Stimulated activated CD8-positive, alpha-beta memory T cell treated with anti-CD3 and anti-CD28 coated beads, Interleukin-12 subunit alpha, Interleukin-12 subunit beta, amount 100 ng/mL, for 1 hour (primary cell): ENCODE measurements at places on chromosomes 11 and 22.

DNA sequence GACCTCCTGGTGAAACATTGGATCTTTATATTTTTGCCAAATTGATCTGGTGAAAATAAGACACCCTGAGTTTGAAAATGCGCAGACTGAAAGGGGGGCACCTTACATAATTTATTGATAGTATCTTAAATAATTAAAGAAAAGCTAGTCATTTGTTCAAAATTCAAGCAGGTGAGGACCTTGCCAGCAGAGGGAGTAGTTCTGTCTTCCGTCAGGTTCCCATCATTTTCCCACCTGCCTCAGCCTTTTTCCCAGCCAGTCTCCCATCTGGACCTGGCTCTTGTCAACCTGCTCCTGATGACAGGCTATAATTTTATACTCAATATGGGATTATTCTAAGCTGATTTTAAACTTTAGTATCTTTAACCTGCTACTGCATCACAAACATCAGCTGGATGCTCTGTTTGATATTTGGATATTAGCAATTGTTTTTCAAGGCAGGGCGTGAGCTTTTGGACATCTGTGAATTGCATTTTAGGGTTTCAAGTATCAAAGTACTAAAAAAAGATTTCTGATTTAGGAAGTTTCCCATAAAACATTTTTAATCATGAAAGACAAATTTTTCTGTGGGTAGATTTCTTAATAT, 132.0 kb downstream of the ELP4 start:
- no peak for DNase-seq

- DNase-seq = no peak
Measured at GRCh38 chr11:117456027-117456720, 128.5 kb downstream of the CEP164 start.

- DNase-seq = no peak
Measured at GRCh38 chr11:112625814-112626213, 335.4 kb upstream of the NCAM1 start.

GRCh38 chr11:113994077-113994954, 19.4 kb downstream of the HTR3A start:
- peak; percentile 7 for DNase-seq

- DNase-seq = no peak
Measured at GRCh38 chr11:12458042-12458441, 80.7 kb downstream of the PARVA start.

GRCh38 chr11:103940551-103940950, 95.9 kb upstream of the DDI1 start:
- DNase-seq = no peak

DNA sequence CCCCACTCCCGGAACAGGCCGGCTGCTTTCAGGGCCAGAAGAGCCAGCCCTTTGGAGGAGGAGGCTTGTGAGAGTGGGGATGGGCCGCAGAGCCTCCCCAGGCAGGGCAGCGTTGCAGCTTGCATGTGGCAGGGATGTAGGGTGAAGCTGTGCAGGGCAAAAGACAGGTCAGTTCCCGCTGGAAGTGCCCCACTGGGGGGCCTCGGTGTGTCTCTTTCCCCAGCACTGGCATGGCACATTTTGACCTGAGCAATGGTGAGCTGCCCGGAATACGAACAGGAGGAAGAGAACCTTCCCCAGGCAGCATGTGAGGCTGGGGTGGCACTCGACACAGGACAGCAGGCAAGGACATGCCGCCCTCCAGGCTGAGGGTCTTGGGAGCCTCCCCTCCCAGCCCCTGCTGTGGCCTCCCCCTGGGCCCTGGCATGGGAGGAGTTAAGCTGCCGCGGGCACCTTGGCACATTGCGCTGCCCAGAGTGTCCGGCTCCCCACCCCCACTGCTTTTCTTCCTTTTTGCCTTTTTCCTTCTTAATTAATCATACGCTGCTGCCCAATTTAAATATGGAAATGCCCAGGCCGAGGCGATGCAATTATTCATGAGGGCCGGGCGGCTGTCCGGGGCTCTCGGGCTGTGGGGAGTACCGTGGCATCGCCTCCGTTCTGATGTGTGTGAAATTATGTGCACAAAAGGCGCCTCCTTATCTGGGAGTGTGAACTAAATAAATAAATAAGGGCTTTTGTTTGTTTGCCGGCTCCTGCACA, 76.0 kb upstream of the WNT7B start:
- DNase-seq = no peak

- no peak for DNase-seq
Measured at GRCh38 chr11:69142895-69143294, 12.8 kb upstream of the SMIM38 start.

DNA sequence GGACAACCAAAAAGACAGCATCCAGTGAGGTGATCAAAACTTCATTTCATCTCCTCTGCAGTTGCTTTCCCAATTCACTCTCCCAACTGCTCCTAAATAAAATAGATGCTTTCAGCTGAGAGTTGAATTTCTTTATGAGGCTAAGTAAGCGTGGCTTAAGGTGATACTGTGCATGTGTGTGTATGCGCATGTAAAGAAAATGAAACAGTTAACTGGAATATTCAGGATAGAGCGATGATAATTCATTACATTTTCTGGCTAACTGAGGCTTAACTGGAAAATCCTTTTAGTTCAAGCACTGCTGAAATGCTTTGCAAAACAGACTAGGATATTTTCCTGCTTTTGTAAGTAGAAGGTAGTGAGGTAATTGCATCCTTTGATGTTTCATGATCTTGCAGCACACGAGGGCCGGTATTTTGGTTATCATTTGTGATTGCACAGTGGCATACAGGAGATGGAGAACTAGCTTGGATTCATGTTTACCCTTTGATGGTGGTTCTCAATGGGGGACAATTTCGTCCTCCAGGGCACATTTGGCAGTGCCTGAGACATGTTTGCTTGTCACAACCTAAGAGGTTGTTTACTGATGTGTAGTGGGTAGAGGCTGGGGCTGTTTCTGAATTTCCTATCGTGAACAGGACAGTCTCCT, 71.2 kb downstream of the ZBTB16 start:
- DNase-seq = no peak

DNA sequence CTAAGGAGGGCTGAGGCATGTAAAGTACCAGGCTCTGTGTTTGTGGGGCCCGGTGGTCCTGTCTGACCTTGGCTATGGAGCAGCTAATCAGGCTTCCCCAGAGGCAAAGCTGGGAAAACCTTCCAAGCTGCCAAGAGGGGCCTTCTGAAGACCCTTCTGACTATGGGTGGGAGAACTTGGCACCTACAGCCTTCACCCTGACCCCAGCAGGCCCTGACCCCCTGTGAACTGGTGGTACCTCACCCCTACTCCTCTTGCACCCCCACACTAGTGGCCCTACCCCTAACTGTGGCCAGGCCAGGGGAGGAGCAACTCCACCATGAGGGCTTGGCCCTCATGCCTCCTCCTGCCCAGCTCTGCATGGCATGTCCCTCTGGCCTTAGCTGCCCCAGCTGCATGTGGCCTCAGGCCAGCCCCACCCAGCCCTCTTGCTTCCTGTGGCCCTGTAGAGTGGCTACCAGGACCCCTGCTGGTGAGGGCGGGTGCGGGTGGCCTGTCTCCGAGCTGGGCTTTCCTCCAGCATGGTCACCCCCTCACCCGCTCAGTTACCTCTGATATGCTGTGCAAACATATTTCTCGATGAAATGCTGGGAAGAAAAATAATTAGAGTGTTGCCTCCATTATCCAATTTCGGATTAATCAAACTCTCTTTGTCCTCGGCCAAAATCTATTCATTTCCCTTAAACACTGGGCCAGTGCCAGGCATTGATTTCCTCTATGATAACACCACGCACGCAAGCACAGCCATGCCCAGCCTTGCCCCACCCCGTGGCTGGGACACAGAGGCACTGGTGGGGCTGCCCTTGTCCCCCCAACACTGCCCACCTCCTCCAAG, 7.5 kb downstream of the GNAZ start:
- DNase-seq = no peak

DNA sequence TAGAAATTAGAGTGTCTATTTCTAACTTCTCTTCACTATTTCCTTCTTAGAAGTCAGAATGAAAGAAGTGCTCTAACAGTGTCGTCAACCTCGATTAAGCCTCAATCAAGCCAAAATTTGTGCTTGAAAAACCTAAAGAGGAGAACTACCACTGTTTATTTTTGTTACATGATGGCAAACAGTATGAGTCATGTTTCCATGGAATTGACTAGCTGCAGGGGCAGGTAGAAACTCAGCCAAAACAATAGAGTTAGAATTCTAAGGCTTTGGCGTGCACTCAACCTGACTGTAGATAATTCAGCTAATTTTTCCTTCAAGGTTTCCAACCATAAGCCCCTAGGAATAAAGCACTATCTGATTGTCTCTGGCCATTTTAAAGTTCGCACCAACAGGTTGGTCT, 415.9 kb downstream of the ETS1 start:
- no peak for DNase-seq

- DNase-seq = no peak
Measured at GRCh38 chr22:27594474-27595134, 207.0 kb downstream of the MN1 start.

- DNase-seq = no peak
Measured at GRCh38 chr11:62169935-62170334, 20.1 kb upstream of the SCGB1D1 start.

- DNase-seq = no peak
Measured at GRCh38 chr11:8772571-8773519, 90.3 kb downstream of the RPL27A start.

- DNase-seq = no peak
Measured at GRCh38 chr22:39718206-39718605, 147.7 kb downstream of the CACNA1I start.

DNA sequence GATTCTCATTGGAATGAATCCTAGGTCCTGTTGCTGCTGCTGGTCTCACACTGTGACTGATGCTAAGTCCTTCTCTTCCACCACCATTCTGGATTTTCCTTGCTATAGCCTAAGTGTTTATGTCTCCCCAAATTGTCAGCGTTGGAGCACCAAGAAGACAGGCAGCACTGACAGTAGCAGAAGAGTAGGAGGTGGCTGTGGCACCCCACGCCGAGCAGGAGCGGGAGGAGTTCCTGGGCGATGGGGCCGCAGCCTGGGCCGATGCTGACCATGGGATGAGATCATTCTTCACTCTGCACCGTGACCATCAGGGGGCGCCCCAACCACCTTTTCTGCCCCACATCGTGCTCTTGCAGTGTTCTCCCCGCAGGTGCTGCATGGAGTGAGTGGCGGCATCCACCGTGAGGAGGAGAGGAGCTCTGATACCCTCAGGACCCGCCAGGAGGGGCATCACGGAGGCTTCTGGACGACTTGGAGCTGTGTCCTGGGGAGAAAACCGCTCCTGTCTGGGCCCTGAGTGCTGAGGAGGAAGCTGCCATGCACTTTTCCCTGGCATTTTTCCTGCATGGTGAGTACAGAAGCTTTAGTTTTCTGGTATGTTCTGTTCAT, 57.0 kb downstream of the LRRC74B start:
- DNase-seq = peak; percentile 64

- DNase-seq = no peak
Measured at GRCh38 chr11:133815636-133816035, 29.7 kb downstream of the SPATA19 start.

DNA sequence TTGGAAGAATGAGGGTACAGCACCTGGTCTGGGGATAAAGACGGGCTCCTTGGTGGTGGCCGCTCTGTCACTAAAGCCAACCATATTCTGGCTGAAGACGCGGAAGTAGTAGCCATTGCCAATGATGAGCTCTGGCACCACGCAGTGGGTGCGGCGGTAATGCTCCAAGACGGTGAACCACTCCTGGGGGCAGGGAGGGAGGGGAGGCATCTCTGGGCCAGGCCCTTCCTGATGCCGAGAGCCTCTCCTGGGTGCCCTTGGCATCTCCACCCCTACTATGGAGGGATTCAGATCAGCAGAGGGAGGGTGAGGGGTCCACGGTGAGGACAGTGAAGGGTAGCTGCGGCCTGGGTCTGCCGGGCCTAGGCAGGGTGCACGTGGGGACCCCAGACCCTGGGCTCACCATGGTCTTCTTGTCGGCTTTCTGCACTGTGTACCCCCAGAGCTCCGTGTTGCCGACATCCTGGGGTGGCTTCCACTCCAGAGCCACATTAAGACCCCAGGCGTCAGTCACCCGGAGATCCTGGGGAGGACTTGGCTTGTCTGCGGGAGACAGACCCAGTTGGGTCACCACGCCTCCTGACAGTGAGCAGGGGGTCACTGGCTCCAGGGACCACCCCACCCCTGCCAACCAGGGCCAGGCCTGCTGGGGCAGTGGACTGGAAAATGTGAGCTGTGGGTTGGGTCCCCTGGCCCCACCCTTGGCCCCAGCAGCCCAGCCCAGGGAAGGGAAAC, 19.5 kb downstream of the MYBPC3 start:
- no peak for DNase-seq

GRCh38 chr11:69397732-69398131, 83.7 kb upstream of the LINC01488 start:
- no peak for DNase-seq

GRCh38 chr11:66880496-66881450, 23.9 kb downstream of the LRFN4 start:
- DNase-seq = no peak
